Endothelial cell (in vitro differentiated cells): ENCODE measurements at places on chromosomes 5 and 9. TPM values are rescaled to one million over a fixed set of nuclear protein-coding genes. Genes with fewer than 3 reads are reported as not detected.

The ELP1 gene
- total RNA-seq, result 23.2 TPM

The CDC25C gene
- total RNA-seq, result 3.8 TPM

The MORN5 gene
- total RNA-seq, result 0.64 TPM

The TMEM174 gene
- not detected for total RNA-seq

The PRRX2 gene
- 0.21 TPM for total RNA-seq

The OGN gene
- not detected for total RNA-seq

The GNA14 gene
- total RNA-seq, result 10.6 TPM

The FAM169A gene
- total RNA-seq, result 21.1 TPM

The BAAT gene
- not detected for total RNA-seq
